ENCODE measurements at places on chromosomes 7 and 10.

DNA sequence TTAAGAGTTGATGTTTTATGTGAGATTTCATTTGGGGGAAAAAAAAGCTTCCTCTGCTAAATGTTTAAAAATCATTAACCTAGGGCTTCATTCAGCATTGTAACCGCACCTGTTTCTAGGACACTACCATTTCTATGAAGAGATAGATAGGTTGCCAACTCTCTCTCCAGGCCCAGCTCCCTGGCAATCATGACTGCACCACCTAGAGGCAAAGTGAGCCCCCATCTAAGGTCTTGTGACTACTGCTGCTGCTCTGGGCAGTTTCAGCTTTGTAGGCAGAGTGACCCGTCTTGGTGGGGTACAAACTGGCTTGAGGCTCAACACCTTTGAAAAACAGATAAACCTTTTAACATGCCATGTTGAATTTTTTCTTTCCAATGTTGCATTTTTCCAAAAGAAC is 27.3 kb upstream of the MRC1 start:
- peak; percentile 30 for DNase-seq

DNA sequence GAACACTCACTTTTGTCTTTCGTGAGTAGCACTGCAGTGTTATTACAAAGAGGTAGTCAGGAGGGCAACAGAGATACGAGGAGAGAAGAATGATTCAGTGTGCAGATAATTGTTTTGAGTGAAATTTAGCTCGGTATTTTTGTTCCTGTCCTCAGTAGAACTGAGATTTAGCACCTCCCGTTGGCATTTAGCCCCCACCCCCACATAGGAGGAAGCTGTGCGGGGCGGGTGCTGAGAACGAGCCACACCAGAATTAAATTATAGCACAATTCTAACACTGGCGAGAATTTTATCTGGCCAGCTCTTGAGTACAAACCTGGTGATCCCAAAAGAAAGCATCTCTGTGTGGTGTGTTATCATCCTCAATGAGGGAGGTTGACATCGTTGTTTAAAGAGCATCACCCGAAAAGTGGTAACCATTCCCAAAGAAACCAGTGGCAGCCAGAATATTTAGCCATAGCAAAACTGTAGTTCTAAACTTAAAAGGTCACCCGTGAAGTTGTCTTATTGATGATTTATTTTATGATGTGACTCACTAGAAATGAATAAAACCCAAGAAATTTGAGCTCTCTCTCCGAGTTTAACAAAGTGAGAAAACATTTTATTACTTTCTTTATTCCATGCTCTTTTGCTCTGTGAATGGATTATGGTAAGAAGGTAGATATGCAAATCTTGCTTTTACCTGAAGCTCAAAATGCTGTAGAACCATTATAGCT is 612.2 kb downstream of the SUGCT start:
- DNase-seq: no peak

- no peak for DNase-seq
Observed at GRCh38 chr10:120424198-120424464, 32.9 kb upstream of the PLPP4 start.

DNA sequence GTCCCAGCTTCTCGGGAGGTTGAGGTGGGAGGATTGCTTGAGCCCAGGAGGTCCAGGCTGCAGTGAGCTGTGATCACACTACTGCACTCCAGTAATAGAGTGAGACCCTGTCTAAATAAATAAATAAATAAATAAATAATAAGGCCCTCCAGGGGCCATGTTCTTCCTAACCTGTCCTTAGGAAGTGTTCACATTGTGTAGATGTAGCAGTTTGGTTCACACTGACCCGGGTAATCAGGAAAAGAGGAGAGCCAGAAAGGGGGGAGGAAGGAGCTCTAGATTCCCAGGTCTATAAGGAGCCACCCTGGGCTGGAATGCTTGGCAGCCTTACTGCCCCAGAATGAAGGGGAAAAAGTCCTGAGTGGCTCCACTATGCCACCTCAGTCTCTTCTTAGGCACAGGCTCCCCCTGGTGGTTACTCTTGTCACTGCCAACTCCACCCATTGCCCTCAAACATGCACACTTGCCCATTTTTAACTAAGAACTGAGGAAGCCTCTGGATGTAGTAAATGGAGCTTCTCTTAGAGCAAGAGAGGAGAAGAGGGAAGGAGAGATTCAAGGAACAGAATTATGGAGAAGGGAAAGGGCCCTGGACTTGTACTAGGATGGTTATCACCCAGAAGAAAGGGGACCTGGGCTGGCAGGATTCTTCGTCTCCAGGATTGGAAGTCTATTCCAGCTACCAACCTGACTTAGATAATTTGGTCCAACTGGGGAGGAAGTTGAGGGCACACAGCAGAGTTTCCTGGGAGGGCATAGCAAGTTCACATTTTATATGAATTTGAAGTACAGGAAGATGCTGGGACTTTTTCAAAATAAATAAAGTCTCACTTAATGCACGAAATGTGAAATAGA is 7.8 kb downstream of the HPS6 start:
- peak; percentile 10 for DNase-seq

- DNase-seq: no peak
Observed at GRCh38 chr10:103583871-103584215, 90.3 kb downstream of the NEURL1 start.

DNA sequence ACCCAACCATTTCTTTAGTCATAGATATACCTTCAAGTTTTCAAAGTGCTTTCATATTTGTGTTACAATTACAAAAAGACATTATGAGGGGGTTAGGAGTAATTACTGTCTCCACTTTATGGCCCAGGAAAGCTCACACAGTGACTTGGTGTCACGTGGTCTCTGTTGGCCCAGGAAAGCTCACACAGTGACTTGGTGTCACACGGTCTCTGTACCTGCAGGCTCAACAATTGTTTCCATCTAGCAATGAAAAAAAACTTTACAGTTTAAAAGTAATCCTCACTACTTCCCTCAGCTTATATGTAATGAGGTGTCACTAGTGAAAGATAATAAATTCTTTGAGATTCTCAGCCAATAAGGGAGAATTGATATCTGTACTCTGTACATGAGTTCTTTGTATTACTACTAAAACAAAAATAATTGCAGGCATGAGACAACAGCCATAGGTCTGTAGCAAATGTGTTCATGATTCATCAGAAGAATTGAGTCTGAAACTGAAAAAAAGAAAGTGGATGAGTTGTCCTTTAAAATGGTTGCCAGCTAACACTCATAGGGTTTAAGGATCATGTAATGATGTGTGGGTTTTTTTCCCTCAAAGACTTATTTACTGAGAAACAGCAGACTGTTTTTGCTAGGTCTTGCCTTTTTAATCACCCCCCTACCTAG is 10.9 kb downstream of the OGDH start:
- DNase-seq: no peak

GRCh38 chr10:125823663-125824251 is 411 bp downstream of the BCCIP start:
- no peak for DNase-seq

- DNase-seq: no peak
Observed at GRCh38 chr7:116786791-116787443, 75.5 kb upstream of the CAPZA2 start.

- no peak for DNase-seq
Observed at GRCh38 chr10:86191686-86192085, 174.9 kb downstream of the GRID1 start.

GRCh38 chr10:121168545-121169216 is 317.5 kb downstream of the WDR11 start:
- DNase-seq: no peak

GRCh38 chr7:47726047-47726726 is 144.3 kb upstream of the TNS3 start:
- no peak for DNase-seq

DNA sequence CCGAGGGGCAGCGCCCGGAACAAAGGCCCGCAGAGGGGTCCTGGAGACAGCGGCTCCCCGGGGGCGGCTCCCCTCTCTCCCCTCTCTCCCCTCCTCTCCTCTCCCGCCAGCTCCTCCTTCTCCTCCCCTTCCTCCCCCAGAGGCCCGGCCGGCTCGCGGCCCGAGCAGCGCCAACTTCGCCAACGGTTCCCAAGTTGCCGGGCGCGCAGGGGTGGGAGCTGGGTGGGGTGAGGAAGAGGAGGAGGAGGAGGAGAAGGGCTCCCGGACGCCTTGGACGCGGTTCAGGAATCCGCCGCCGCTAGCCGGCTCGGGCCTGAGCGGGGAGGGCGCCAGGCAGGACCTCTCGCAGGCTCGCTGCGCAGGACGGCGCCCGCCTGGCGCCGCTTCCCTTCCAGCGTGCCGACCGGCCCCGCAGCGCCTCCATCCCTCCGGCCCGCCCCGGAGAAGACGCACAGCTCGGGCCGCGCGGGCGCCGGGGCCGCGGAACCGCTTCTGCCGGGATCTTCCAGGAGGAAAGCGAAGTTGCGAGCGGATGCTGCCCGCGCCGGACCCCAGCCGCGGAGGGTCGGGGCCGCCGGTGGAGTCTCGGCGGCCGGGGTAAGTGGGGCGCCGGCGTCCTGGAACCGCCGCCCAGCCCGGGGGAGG is at the start of gene CHST3:
CHST3 (plus strand) TSS at position 298 of the 645 bp plus-strand sequence. CDS start 41,448 bp downstream, outside the sequence.
- no peak for DNase-seq
